ENCODE measurements at places on chromosomes 6 and 20. TPM values are rescaled to one million over a fixed set of nuclear protein-coding genes. Genes with fewer than 3 reads are reported as not detected.

Gene OR11A1
- total RNA-seq: not detected

Gene SLC22A3
- total RNA-seq: not detected

Gene BPIFB4
- not detected for total RNA-seq

Gene NKAIN4
- total RNA-seq: not detected

Gene RING1
- total RNA-seq: 37.8 TPM

Gene BNIP5
- total RNA-seq: not detected

Gene SIRPB1
- 6.0 TPM for total RNA-seq

Gene TTBK1
- 0.80 TPM for total RNA-seq

Gene FRMD1
- not detected for total RNA-seq

Gene KCNK15
- not detected for total RNA-seq

Gene SMOC2
- total RNA-seq: not detected

Gene PRDM13
- total RNA-seq: not detected

Gene C4A
- 2.3 TPM for total RNA-seq

DNA sequence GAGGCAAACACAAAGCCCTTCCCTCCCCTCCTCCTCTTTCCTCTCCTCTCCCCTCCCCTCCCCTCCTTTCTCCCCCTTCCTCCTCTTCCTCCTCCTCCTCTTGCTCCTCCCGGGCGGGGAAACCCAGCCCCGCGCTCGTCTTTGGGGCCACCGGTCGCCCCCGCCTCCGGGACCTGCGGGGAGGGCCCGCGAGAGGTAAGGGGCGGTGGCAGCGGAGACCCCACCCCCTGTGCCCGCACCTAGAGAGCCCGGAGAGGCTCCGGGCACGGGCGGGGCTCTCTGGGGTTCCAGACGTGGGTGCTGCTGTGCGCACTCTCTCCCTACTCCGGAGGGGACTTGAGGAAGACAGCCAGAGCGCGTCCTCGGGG is at the start of gene RIN2:
RIN2 (plus strand) TSS at position 126 of the 368 bp plus-strand sequence. CDS start 131,344 bp downstream, outside the sequence.
- DNase-seq: no peak
- no peak within 1 kb of the TSS for H3K27ac ChIP-seq
- no peaks in the 10 kb centered on the region for H3K36me3 ChIP-seq
- no peaks in the 10 kb centered on the region for H3K4me1 ChIP-seq
- no peak within 1 kb of the TSS for H3K4me3 ChIP-seq

DNA sequence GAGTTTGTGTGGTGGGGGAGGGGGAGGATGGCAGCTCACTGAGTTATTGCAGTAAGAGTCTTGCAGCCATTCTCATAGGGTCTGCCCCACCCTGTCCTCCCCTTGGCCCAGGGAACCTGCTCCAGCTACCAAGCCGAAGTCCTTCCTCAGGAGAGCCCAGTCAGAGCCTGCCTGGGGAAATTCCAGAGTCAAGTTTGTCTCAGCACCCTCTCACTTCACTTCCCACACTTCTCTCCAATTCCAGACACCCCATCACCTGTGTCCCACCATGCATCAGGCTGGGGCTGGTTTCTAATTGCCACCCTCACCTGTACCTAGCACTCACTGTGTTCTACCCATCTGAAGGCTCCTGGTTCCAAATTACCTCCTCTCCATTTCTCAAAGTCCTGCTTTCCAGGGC is 10.3 kb upstream of the SLC22A16 start:
- peaks cover 51% of the 10 kb centered on the region for H3K27me3 ChIP-seq
- DNase-seq: peak; percentile 27
- no peak overlapping the region for H3K4me3 ChIP-seq
- no peaks in the 10 kb centered on the region for H3K4me1 ChIP-seq
- no peak overlapping the region for H3K27ac ChIP-seq

GRCh38 chr6:147220345-147220744 is 16.1 kb downstream of the STXBP5 start:
- peaks cover 38% of the 10 kb centered on the region for H3K36me3 ChIP-seq
- DNase-seq: no peak
- H3K27me3 ChIP-seq: no peaks in the 10 kb centered on the region
- H3K27ac ChIP-seq: no peak overlapping the region
- H3K4me1 ChIP-seq: peaks cover 2% of the 10 kb centered on the region
- no peak overlapping the region for H3K4me3 ChIP-seq

- peak overlapping the region; percentile 73 for H3K27ac ChIP-seq
- H3K4me3 ChIP-seq: no peak overlapping the region
- no peaks in the 10 kb centered on the region for H3K27me3 ChIP-seq
- peaks cover 12% of the 10 kb centered on the region for H3K36me3 ChIP-seq
- peaks cover 12% of the 10 kb centered on the region for H3K4me1 ChIP-seq
Observed at GRCh38 chr6:130282234-130282995, 59.7 kb upstream of the SAMD3 start.

DNA sequence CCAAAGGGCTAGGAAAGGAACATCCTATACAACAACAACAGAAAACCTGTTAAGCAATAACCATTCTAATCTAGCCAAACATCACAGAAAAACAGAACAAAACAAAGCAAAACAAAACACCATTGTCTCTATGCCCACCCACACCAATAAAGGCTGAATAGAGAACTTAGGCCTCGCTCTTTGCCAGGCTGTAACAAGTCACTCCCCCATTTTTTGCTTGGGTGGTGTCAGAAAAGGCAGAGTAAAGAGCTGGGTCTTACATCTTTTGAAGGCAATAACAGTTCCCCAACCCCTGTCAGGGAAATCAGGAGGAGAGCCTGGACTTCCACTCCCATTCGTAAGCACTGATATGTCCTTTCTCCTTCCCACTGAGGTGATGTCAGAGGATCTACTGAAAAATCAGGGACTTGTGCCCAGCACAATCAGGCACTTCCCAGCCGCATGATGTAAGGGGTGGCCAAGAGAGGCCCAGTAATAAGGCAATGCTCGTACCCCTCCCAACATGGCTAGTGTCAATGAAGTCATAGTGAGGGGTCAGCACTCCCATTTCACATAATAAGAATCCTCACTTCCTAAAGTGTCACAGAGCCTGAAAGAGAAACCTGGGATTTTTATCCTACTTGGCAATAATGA is 31.0 kb downstream of the THEMIS start:
- no peak for DNase-seq
- H3K4me1 ChIP-seq: peaks cover 55% of the 10 kb centered on the region
- H3K36me3 ChIP-seq: peaks cover 76% of the 10 kb centered on the region
- no peak overlapping the region for H3K4me3 ChIP-seq
- H3K27me3 ChIP-seq: no peaks in the 10 kb centered on the region

DNA sequence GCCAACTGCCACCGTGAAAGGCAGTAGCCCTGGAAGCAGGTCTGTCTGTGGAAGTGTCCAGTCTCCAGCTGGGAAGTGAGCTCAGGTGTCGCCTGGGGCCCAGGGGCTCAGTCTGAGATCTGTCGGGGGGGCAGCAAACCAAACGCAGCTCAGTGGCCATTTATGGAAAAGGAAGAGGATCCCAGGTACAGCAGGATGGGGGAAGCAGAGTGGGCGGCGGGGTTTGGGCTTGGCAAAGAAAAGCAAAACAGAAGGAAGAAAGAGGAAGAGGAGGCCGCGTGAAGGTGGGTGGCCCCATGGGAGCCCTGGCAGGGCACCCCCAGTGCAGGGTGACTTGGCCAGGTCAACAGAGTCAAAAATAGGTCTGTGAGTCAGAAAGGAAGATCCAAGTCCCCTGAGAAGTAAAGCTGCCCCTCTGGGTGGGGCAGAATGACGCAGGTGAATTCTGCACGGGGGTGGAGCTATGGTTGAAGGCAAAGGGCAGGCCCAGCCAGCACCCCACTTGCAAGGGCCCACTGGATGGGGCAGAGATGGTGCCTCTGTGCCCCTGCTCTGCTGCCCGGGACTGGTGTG is 5.3 kb downstream of the PXDC1 start:
- H3K27me3 ChIP-seq: peaks cover 45% of the 10 kb centered on the region
- H3K4me3 ChIP-seq: no peak overlapping the region
- H3K4me1 ChIP-seq: peaks cover 14% of the 10 kb centered on the region
- H3K36me3 ChIP-seq: no peaks in the 10 kb centered on the region
- DNase-seq: no peak

- H3K36me3 ChIP-seq: no peaks in the 10 kb centered on the region
- H3K27ac ChIP-seq: no peak overlapping the region
- H3K27me3 ChIP-seq: no peaks in the 10 kb centered on the region
- no peak overlapping the region for H3K4me3 ChIP-seq
Observed at GRCh38 chr6:114785235-114786127, 442.7 kb upstream of the HS3ST5 start.

GRCh38 chr6:35304299-35304698 is 6.7 kb downstream of the DEF6 start:
- H3K4me1 ChIP-seq: peaks cover 73% of the 10 kb centered on the region
- H3K4me3 ChIP-seq: peak overlapping the region; percentile 78
- DNase-seq: no peak
- H3K27ac ChIP-seq: peak overlapping the region; percentile 92

DNA sequence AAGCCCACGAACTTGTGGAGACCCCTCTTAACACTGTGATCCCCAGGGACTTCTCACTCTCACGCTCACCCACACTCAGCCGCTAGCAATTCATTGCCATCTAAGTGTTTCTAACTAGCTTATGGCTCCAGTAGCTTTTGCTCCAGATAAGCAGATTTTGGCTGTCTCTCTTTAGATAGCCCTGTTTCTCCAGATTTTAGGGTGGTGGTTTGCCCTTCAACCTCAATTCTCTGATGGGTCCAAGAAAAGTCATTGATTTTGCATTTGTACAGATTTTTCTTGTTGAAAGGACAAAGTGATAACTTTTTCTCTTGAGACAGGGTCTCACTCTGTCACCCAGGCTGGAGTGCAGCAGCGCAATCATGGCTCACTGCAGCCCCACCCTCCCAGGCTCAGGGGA is 41.2 kb downstream of the NR2E1 start:
- no peak overlapping the region for H3K27ac ChIP-seq
- no peak overlapping the region for H3K4me3 ChIP-seq
- H3K36me3 ChIP-seq: peaks cover 19% of the 10 kb centered on the region

DNA sequence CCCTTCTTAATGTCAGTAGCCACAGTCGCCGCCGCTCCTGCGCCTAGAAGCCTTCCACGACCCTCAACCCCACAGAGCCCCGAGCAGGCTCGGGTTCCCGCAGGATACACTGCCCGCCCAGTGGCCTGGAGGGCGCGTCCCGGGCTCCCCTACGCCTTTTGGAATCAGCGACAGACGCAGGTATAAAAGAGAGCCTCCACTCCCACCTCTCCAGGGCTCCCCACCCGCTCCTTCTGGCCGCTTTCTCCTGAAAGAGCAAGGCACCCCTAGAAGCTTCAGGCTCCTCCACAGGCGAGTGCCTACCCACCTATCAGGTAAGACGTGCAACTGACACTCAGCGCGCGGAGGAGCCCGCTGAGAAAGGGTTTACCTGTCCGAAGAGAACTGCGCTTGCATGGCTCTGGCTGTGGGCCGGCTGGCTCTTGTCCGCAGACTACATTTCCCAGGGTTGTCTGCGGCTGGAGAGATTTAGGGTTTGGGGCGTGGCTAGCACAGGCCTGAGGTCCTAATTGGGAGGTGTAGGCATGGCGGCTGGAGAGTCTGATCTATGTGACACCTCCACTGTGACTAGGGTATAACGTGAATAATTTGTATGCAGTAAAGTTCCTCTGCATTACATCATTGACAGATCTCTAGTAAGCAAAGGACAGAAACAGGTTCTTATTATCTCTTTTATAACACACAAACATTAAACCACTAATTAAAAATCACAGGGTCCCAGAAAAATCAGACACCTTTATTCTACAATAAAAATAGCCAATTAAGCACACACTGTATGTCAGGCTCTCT is 13.5 kb upstream of the ZNF391 start:
- peak overlapping the region; percentile 43 for H3K27ac ChIP-seq
- peaks cover 6% of the 10 kb centered on the region for H3K36me3 ChIP-seq
- peak overlapping the region; percentile 70 for H3K4me3 ChIP-seq
- peaks cover 15% of the 10 kb centered on the region for H3K4me1 ChIP-seq
- DNase-seq: peak; percentile 82

GRCh38 chr6:39906318-39906761 is 27.9 kb downstream of the MOCS1 start:
- H3K27me3 ChIP-seq: no peaks in the 10 kb centered on the region
- H3K36me3 ChIP-seq: no peaks in the 10 kb centered on the region
- no peak overlapping the region for H3K27ac ChIP-seq
- no peaks in the 10 kb centered on the region for H3K4me1 ChIP-seq
- DNase-seq: no peak
- H3K4me3 ChIP-seq: no peak overlapping the region

- H3K27ac ChIP-seq: no peak overlapping the region
- H3K4me3 ChIP-seq: no peak overlapping the region
Observed at GRCh38 chr20:36304786-36305495, 1.2 kb upstream of the DLGAP4 start.

DNA sequence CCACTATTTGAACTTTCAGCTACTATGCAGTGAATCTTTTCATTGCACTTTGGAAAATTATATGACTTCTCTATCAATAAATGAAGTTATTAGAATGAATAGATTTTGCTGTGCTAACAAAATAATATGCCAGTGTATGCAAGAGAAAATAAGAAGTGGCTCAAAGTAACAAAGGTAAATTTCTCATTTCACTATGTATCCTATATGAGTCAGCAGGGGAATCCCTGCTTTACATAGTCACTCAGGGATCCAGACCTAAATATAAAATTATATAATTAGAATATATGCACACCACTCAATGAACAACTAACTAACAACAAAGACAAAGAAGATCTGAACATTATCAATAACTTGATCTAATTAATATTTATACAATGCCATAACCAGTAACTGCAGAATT is 390.8 kb upstream of the IRAK1BP1 start:
- no peaks in the 10 kb centered on the region for H3K36me3 ChIP-seq
- no peak overlapping the region for H3K4me3 ChIP-seq
- no peaks in the 10 kb centered on the region for H3K4me1 ChIP-seq
- no peaks in the 10 kb centered on the region for H3K27me3 ChIP-seq
- H3K27ac ChIP-seq: no peak overlapping the region
- DNase-seq: no peak

GRCh38 chr20:3744806-3745685 is 12.6 kb downstream of the HSPA12B start:
- peaks cover 10% of the 10 kb centered on the region for H3K4me1 ChIP-seq
- H3K27ac ChIP-seq: no peak overlapping the region
- H3K4me3 ChIP-seq: peak overlapping the region; percentile 34
- H3K27me3 ChIP-seq: peaks cover 11% of the 10 kb centered on the region
- DNase-seq: peak; percentile 80

DNA sequence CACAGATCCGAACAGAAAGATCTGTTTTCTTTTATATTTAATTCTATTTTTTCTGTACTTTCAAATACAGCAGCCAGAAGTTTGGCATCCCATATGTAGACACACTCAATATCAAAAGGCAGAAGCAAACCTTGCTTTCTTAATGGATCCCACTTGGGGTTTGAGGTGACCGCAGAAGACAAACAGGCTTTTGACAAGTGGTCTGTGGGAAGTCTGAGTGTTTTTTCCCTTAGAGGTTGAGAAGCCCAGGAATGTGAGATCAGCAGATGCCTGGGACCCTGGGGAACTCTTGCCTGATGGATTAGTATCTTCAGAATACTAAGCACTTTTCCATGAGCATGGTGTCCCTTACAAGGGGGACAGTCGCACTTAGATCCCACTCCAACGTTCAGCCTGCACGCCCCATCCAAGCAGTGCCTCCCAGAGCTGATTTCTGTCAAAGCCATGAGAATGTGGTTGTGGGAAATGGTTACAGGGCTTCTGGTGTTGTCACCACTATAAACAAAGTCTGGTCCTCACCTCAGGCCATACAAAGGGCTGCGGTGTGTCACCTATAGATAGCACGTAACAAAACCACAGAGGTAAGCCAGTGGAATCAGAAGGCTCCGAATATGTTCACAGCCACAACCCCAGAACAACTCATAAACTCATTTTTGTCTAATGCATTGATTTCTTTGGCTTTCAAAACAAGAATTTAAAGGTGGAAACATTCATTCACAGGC is 12.7 kb downstream of the IL17F start:
- DNase-seq: peak; percentile 87
- H3K4me1 ChIP-seq: peaks cover 37% of the 10 kb centered on the region
- H3K36me3 ChIP-seq: no peaks in the 10 kb centered on the region
- H3K27me3 ChIP-seq: peaks cover 82% of the 10 kb centered on the region
- H3K4me3 ChIP-seq: no peak overlapping the region
- H3K27ac ChIP-seq: peak overlapping the region; percentile 58

Data from activated CD8-positive, alpha-beta memory T cell treated with anti-CD3 and anti-CD28 coated beads, Interleukin-2, amount 10 ng/mL, durations not matched to agents 7 days and 5 days (primary cell).